Thymus (tissue), 14 donors: ENCODE measurements at places on chromosomes 1 and 21.
A peak's percentile ranks its signal among the peaks of the same experiment; 100 is the strongest.

GRCh38 chr1:41656825-41657500 is 172.5 kb upstream of the EDN2 start:
- DNase-seq: no peak

DNA sequence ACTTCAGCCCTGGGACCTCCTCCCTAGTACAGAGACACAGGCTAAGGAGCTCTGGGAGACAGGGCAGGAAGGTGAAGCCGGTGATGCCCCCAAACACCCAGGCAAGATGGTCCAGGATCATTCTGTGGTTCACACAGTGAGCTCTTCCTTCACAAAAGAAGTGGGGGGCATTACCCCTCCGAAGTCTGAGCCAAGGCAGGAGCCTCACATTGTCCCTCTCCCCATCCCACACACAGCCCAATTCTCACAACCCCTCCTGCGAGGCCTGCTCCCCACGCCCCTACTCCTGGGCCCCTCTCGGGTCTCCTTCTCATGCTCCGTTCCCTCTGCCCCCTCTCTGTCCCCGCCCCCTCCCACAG is 10.7 kb downstream of the MEF2D start:
- DNase-seq: no peak

- DNase-seq: no peak
Observed at GRCh38 chr1:240808381-240808780, 196.4 kb upstream of the GREM2 start.

DNA sequence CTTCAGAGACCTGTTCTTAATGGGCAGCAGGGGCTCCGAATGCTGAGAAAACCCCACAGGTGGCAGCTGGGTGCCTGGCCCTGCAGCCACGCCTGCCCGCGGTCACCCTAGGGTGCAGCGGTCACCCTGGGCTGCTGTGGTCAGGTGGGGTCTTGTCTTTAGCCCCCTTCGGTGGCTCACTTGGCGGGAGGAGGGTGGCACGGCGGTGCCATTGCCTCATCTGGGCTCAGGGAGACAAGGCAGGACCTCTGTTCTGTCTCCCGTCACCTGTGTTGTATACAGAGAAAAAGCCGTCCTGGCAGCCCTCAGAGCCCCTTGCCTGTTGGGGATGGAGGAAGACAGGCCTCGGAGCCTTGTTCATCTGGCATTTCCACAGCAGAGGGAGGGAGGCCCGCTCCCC is 69.5 kb upstream of the TRAPPC10 start:
- no peak for DNase-seq

DNA sequence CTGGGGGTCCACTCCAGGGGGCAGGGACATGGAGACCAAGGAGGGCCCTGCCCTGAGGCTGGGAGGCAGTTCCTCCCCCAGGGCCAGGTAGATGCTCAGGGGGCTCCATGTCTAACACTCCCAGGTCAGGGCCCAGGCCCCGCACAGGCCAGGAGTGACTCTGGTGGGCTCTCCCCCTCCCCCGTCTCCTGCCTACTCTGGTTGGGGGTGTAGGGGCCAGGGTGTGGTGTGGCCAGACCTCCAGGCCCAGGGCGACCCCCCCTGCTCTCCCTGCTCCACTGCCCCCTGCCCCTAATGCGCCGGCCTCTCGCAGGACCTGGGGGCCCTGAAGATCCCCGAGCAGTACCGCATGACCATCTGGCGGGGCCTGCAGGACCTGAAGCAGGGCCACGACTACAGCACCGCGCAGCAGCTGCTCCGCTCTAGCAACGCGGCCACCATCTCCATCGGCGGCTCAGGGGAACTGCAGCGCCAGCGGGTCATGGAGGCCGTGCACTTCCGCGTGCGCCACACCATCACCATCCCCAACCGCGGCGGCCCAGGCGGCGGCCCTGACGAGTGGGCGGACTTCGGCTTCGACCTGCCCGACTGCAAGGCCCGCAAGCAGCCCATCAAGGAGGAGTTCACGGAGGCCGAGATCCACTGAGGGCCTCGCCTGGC is 19.7 kb upstream of the CCDC27 start:
- DNase-seq: no peak

DNA sequence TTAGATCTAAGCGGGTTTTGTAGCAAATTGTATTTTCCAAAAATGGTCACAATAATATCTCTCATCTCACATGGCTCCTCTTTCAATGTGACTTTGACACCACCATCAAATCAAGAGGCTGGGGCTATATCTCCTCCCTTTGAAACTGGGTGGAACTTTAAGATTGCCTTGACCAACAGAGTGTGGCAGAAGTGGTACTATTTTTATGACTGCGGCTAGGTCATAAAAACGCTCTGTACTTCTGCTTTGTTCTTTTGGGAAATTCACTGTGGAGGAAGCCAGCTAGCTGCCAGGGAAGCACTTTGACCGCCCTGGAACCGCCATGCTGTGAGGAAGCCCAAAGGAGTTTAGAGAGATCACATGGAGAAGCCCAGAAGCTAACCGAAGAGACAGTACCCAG is 50.7 kb upstream of the ACOT11 start:
- no peak for DNase-seq

DNA sequence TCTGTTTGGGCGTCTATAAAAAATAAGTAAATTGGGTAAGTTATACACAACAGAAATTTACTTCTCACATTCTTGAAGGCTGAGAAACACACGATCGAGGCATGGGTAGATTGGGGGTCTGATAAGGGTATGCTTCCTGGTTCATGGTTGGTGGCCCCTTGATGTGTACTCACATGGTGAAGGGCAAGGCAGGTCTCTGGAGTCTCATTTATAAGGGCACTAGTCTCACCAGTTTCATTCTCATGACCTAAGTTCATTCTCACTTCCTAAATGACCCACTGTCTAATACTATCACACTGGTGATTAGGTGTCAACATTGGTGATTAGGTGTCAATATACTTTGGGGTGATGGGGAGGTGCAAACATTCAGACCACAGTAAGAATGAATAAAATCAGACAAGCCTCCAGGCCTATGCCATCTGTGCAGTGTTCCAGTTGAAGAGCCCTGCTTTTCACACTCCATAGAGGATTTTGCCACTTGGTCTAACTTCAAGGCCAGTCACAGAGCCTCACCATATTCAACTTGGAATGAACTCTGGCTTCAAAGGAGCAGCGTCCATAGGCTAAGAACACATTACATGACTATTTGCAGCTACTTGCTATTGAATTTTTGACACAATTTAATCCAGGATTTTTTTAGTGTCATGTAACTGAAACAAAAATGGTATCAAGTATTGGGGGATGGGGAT is 2.5 kb upstream of the GBP4 start:
- no peak for DNase-seq

GRCh38 chr1:171507435-171507834 is 22.1 kb downstream of the PRRC2C start:
- DNase-seq: no peak

DNA sequence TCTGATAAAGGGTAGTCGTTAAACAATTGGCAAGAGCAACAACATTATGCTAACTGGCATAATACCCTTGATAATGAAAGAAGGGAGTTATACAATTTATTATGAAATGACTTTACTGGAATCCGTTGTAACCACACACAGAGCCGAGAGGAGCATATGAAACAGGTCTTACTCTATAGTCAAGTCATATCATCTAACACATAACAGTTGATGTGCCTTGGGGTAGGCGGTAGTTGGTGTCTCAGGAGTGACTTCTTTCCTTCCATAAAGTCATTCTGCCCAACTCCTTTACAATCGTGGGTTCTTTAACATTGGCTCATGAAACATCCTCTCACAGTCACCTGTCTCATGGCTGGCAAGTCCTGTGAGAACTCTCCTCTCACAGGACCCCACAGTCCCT is 225.2 kb downstream of the LTN1 start:
- DNase-seq: no peak

GRCh38 chr21:25175938-25176337 is 431.3 kb downstream of the MRPL39 start:
- no peak for DNase-seq

DNA sequence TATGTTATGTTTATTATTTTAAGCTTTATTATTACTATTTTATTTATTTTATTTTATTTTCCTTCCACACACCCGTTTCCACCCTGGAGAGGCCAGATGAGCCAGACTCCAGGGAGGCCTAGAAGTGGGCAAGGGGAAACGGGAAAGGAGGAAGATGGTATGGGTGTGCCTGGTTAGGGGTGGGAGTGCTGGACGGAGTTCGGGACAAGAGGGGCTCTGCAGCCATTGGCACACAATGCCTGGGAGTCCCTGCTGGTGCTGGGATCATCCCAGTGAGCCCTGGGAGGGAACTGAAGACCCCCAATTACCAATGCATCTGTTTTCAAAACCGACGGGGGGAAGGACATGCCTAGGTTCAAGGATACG is 468 bp upstream of the MX1 start:
- DNase-seq: no peak

DNA sequence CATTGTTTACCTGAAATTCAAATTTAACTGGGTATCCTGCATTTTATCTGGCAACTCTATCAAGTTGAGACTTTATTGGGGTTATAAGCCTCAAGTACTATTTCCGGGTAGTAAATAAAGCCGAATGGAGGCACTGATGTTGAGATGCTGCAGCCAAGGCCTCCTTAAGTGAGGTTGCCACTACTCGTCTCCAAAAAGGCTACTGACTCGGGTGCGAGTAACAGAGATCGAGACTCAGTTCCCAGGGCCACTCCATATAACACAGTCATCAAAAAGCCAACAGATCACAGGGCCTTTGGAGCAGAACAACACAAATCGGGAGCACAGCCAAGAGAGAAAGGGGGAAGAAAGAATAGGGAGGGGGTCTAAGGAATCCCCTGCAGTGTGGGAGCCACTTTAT is 524 bp downstream of the COPA start:
- peak; percentile 15 for DNase-seq

DNA sequence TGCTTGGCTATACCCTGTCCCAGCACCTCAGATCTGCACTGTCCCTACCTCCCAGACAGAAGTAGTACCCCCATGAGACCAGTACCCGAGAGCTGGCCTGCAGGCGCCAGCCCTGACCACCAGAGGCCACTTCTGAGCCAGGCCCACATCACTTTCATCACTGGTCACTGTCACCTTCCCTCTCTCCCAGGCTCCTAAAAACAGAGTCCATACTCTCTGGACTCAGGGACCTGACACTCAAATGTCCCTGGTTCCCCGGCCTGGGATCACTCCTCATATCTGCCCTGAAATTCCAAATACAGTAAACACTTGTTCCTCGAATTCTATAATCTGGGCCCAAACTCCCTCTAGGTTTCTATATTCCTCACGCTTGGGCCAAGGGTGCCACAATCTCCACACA is 18.7 kb downstream of the TMEM53 start:
- no peak for DNase-seq

- no peak for DNase-seq
Observed at GRCh38 chr1:245454051-245454450, 299.3 kb downstream of the KIF26B start.

DNA sequence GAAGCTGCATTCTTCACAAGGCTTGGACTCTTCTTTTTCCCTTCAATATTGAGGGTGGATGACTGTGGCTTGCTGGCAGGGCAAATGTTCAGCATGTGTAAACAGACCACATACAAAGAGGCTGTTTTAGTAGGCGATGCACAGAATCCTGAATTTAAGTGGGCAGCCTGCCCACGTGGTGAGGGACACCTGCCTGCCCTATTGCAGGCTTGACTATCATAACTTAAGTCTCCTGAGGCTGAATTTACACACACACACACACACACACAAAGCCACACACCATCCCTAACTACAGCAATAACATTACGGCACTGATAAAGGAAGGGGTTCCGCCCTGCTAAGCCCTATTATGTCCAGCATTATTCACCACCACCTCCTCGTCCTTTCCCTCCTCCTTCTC is 15.9 kb downstream of the SYT2 start:
- DNase-seq: no peak

- DNase-seq: no peak
Observed at GRCh38 chr1:182998482-182998881, 24.7 kb upstream of the LAMC1 start.

DNA sequence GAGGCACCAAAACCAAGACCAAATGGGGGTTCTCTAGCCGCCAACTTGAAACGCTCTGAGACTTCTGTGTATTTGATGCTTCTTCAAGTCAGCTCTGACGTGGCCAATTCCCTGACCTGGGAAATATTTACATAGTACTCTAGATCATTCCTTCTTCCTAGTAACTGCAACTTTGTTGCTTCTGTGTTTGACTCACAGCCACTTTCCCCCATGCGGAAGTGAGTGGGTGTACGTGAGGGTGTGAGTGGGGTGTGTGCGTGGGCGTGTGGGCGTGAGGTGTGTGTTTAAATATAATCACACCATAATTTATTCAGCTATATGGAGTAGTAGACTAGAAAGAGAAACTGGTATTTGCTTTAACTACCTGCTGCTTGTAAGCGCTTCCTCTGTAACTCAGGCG is 111.0 kb downstream of the TAS1R2 start:
- no peak for DNase-seq

DNA sequence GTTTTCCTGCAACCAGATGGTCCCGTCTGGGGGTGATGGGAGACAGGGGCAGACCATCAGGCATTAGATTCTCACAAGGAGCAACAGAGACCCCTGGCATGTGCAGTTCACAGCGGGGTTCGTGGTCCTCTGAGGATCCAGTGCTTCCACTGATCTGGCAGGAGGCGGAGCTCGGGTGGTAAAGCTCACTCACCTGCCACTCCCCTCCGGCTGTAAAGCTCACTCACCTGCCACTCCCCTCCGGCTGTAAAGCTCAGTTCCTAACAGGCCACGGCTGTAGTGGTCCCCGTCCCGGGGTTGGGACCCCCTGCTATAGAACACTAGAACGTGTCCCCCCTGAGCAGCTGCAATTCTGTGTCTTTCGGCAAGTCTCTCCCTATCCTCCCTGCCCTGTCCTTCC is 4.6 kb downstream of the KRTAP10-12 start:
- no peak for DNase-seq

- no peak for DNase-seq
Observed at GRCh38 chr1:22471078-22471477, 19.4 kb downstream of the ZBTB40 start.

- DNase-seq: no peak
Observed at GRCh38 chr1:87956750-87957149, 628.1 kb downstream of the LMO4 start.
